Psoas muscle (tissue), 8 donors: ENCODE measurements at places on chromosomes 1 and 21. TPM values are rescaled to one million over a fixed set of nuclear protein-coding genes. Genes with fewer than 3 reads are reported as not detected.

Gene OR2L5
- polyA plus RNA-seq = not detected

Gene CLCA2
- polyA plus RNA-seq = not detected

Gene NKAIN1
- polyA plus RNA-seq = 3.4 TPM

Gene KIF14
- polyA plus RNA-seq = 0.01 TPM

Gene CLEC20A
- polyA plus RNA-seq = not detected

Gene RGL1
- 1.3 TPM for polyA plus RNA-seq

Gene IFNLR1
- polyA plus RNA-seq = 1.9 TPM

- no peaks in the 10 kb centered on the region for H3K36me3 ChIP-seq
- no peak for DNase-seq
- no peaks in the 10 kb centered on the region for H3K4me1 ChIP-seq
- H3K27ac ChIP-seq = no peak overlapping the region
- H3K27me3 ChIP-seq = no peaks in the 10 kb centered on the region
These were observed 55.0 kb downstream of the TRABD2B start for GRCh38 chr1:47942240-47942629.

GRCh38 chr21:43956670-43957035 is 55.5 kb upstream of the TRAPPC10 start:
- no peak overlapping the region for H3K4me3 ChIP-seq
- H3K27ac ChIP-seq = no peak overlapping the region
- DNase-seq = peak; percentile 49
- peaks cover 41% of the 10 kb centered on the region for H3K4me1 ChIP-seq
- H3K27me3 ChIP-seq = no peaks in the 10 kb centered on the region

- no peak for DNase-seq
- H3K36me3 ChIP-seq = no peaks in the 10 kb centered on the region
- no peak overlapping the region for H3K27ac ChIP-seq
- H3K4me3 ChIP-seq = no peak overlapping the region
These were observed 25.4 kb upstream of the LMX1A start for GRCh38 chr1:165381745-165382505.

DNA sequence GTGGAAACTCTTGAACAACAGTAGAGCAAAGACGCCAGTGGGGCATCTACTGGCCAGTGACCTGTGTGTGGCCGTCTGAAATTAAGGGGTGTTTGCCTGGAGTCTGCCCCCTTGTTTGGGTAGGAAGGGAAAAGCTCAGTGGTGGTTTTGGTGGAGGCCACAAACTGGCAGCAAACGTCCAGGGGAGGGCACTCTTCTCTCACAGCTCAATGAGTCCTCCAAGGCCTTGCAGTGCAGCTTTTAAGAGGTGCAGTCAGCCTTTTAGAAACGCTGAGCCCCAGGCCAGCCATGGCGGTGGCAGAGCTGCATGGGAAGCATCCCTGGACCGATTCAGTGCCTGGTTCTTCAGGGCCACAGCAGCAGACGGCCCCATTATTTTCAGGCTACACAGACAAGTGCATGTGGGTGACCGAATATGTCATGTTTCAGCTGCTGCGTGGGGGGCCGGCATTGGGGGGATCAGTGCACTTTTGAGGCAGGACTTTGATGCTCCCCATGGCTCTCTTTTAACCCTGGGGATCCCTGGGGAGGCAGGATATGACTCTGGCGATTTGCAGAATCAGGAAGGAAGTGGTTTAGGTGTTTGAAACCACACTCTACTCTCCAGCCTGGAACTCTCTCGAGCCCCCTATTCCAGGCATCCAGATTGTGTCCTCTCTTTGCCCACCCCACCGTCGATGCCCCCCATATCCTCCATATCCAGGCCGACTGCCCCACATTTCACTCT is 414.0 kb downstream of the PRDM2 start:
- no peaks in the 10 kb centered on the region for H3K36me3 ChIP-seq
- DNase-seq = no peak
- H3K4me1 ChIP-seq = no peaks in the 10 kb centered on the region
- H3K27ac ChIP-seq = no peak overlapping the region

DNA sequence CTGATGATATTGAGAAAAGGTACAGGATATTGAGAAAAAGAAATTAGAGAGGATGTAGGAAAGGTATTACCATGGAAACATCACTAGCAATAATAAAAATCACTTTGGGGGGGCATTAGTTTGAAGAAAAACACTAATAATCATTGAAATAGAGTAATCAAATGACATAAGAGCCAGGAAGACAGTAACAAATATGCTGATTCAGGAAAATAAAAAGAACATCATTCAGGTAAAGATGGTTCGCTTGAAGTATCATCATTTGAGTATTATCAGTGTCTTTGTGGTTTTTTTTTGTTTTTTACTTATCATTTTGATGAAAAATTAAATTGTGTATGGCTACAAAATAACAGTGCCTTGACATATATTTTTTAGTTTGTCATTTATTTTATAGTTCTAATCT is 164.5 kb downstream of the IFI44 start:
- no peak for DNase-seq
- H3K27ac ChIP-seq = no peak overlapping the region
- no peaks in the 10 kb centered on the region for H3K36me3 ChIP-seq
- H3K4me1 ChIP-seq = no peaks in the 10 kb centered on the region
- H3K4me3 ChIP-seq = no peak overlapping the region

DNA sequence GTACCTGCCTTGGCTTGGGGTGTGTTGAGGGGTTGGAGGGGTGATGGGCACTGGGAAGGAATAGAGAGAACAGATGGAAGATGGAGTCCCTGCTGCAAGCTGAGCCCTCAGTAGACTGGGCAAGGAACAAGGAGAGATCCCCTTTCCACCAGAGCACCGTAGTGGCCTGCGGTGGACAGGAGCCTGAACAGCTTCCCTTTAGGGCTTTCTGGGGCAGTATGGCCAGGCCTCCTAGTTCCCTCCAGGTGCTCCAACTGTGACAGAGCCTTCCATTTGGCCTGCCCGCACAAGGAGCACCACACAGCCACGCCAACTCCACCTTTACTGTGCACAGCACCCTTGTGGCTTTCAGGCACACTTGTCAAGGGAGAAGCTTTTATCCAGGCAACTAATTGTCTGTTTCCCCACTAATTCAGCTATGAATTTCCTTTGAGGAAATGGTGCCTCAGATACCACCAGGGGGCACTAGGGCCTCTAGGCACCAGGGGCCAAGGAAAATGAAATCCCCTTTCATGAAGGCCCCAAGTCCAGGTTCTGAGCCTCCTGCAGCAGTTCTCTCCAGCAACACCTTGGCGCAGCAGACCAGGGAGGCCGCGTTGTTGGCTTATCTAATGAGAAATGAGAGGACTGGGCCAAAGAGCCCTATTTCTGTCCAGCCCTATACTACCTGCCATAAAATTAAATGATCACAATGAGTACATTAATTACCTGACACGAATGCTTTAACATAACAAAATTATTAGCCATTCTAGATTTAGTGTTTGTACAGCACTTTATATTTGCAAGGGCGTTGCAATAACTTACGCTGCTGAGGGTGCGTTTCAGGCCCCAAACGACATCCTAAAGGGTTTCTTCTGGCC is 23.1 kb upstream of the ERI3 start:
- no peaks in the 10 kb centered on the region for H3K27me3 ChIP-seq
- no peak overlapping the region for H3K4me3 ChIP-seq
- H3K36me3 ChIP-seq = no peaks in the 10 kb centered on the region
- no peaks in the 10 kb centered on the region for H3K4me1 ChIP-seq
- no peak overlapping the region for H3K27ac ChIP-seq

GRCh38 chr1:205003358-205004131 is 39.5 kb upstream of the CNTN2 start:
- no peaks in the 10 kb centered on the region for H3K36me3 ChIP-seq
- no peak overlapping the region for H3K4me3 ChIP-seq
- no peaks in the 10 kb centered on the region for H3K4me1 ChIP-seq
- no peaks in the 10 kb centered on the region for H3K27me3 ChIP-seq
- DNase-seq = no peak

GRCh38 chr1:228293816-228294500 is 86.1 kb downstream of the OBSCN start:
- H3K27ac ChIP-seq = no peak overlapping the region
- peak; percentile 4 for DNase-seq
- H3K4me1 ChIP-seq = no peaks in the 10 kb centered on the region
- no peak overlapping the region for H3K4me3 ChIP-seq
- no peaks in the 10 kb centered on the region for H3K27me3 ChIP-seq

DNA sequence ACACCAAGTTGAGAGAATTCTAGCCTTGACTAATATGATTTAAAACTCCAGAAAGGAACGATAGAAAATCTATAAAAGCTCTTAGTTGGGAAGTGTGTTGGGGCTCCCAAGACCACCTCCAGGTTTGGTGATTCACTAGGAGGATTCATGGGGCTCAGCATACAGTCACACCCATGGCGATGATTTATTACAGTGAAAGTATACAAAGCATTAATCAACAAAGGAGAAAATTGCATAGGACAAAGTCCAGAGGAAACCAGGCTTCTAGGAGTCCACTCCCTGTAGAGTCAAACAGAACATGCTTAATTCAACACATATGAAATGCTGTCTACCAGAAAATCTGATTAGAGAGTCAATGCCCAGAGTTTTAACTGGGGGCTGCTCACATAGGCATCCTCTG is 4.8 kb downstream of the CDCA8 start:
- no peaks in the 10 kb centered on the region for H3K36me3 ChIP-seq
- H3K27ac ChIP-seq = no peak overlapping the region
- H3K4me3 ChIP-seq = no peak overlapping the region
- no peaks in the 10 kb centered on the region for H3K27me3 ChIP-seq

- peak overlapping the region; percentile 84 for H3K4me3 ChIP-seq
- no peak for DNase-seq
- H3K27ac ChIP-seq = peak overlapping the region; percentile 69
- H3K4me1 ChIP-seq = peaks cover 6% of the 10 kb centered on the region
- no peaks in the 10 kb centered on the region for H3K36me3 ChIP-seq
These were observed 978 bp downstream of the PRDM15 start for GRCh38 chr21:41877901-41878830.

DNA sequence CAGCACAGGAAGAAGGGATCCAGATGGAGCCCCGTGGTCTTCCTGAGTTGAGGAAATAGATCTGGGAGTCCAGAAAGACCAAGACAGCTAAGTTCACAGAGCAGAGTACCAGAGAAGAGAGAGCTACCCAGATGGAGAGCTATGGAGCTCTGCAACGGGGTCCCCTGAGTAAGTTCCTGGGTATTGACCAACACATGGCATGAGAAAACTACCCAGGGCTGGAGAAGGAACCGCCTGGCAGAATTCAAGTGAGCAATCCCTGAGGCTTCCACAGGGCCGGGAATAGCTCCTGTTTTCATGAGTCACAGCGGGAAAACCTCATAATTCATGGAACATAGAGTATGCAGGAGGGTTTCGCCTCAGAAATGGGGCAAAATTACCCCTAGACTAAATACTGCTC is 19.7 kb downstream of the STPG1 start:
- H3K4me3 ChIP-seq = no peak overlapping the region
- H3K27me3 ChIP-seq = no peaks in the 10 kb centered on the region
- no peaks in the 10 kb centered on the region for H3K36me3 ChIP-seq
- DNase-seq = no peak
- H3K4me1 ChIP-seq = peaks cover 4% of the 10 kb centered on the region

DNA sequence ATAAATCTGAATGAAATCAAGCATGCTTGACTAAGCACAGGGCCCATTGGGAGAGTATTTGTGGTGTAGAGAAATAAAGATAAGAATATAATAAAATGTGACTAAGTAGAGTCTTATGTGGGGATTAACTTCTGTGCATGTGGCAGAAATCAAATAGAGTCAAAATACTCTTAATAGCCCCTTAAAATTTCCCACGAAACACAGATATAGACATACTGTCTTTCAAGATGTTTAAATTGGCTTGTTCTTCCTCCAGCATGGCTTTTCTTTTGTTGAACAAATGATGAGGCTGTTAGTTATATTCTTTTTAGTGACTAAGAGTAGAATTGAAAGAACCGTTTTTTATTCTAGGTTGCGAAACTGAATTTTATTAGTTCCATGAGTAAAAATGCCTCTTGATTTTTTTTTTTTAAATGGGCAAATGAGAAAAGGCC is 112.3 kb downstream of the RPS6KC1 start:
- peaks cover 12% of the 10 kb centered on the region for H3K4me1 ChIP-seq
- H3K27ac ChIP-seq = no peak overlapping the region
- H3K4me3 ChIP-seq = no peak overlapping the region
- no peaks in the 10 kb centered on the region for H3K36me3 ChIP-seq

GRCh38 chr1:92701147-92701546 is 83.8 kb downstream of the EVI5 start:
- no peaks in the 10 kb centered on the region for H3K27me3 ChIP-seq
- H3K4me1 ChIP-seq = no peaks in the 10 kb centered on the region
- DNase-seq = no peak

GRCh38 chr1:60894130-60894529 is 188.2 kb upstream of the NFIA start:
- no peak overlapping the region for H3K27ac ChIP-seq
- H3K36me3 ChIP-seq = no peaks in the 10 kb centered on the region
- DNase-seq = no peak
- H3K4me1 ChIP-seq = peaks cover 17% of the 10 kb centered on the region

GRCh38 chr1:23545851-23546250 is 13.4 kb downstream of the ID3 start:
- no peaks in the 10 kb centered on the region for H3K27me3 ChIP-seq
- H3K27ac ChIP-seq = no peak overlapping the region
- H3K4me1 ChIP-seq = no peaks in the 10 kb centered on the region
- H3K4me3 ChIP-seq = no peak overlapping the region
- DNase-seq = no peak

DNA sequence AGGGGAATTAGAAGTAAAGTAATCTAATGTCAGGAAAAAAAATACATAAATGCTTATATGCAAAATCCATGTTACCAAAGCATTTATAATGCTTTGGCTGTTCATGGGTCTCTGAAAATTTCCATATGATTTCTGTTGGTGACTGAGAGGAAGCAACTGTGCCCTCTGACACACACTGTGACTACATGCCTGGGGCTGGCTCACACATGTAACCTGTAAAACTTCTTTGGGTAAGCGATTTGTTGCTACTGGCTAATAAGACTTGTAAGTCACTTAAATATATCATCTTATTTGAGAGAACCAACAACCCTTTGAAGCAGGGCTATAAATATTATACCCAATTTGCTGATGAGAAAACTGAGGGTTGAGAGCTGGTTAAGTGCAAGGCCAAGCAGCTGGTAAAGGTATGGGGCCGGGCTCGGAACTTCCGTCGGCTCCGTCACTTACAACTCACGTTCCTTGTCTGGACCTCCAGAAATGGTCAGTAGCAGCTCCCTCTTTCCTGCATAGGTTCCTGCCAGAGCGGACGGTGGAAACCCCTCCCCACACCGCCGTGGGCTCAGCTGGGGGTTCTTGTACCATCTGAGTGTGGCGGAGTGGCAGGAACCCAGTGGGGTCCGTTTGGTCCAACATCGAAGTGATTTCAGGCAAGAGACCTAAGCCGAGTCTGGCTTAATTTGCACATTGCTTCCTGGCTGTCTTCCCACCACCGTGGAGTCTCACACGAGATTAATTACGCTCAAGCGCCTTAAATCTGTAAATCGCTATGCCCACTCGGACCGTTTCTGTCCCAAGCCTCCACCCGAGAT is 714 bp downstream of the DFFA start:
- peak overlapping the region; percentile 95 for H3K4me3 ChIP-seq
- peaks cover 23% of the 10 kb centered on the region for H3K4me1 ChIP-seq
- peak overlapping the region; percentile 77 for H3K27ac ChIP-seq
- H3K27me3 ChIP-seq = no peaks in the 10 kb centered on the region
- peaks cover 36% of the 10 kb centered on the region for H3K36me3 ChIP-seq
- peak; percentile 16 for DNase-seq
